ENCODE measurements at places on chromosomes 6 and 20.

GRCh38 chr6:155771822-155772221 is 316.2 kb upstream of the NOX3 start:
- DNase-seq = no peak

DNA sequence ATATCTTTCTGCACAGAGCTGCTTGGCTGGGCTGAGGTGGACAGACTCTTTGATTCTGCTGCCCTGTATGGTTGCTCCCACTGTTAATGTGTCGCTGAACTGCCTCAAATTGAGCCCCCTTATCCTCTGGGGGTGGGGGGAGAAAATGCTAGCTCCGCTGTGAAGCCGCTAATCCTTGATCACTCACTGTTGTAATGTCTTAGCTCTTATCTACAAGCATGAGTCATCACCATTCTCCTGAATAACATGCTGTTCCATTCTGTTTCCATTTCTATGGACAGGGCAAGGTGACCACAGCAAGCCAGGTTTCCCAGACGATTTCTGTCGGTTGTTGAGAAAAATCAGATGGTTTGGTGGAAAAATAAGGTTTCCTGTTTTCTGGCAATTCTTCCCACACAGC is 218.4 kb upstream of the GGTLC1 start:
- DNase-seq = no peak

GRCh38 chr6:55925292-55925691 is 49.9 kb upstream of the BMP5 start:
- DNase-seq = no peak

DNA sequence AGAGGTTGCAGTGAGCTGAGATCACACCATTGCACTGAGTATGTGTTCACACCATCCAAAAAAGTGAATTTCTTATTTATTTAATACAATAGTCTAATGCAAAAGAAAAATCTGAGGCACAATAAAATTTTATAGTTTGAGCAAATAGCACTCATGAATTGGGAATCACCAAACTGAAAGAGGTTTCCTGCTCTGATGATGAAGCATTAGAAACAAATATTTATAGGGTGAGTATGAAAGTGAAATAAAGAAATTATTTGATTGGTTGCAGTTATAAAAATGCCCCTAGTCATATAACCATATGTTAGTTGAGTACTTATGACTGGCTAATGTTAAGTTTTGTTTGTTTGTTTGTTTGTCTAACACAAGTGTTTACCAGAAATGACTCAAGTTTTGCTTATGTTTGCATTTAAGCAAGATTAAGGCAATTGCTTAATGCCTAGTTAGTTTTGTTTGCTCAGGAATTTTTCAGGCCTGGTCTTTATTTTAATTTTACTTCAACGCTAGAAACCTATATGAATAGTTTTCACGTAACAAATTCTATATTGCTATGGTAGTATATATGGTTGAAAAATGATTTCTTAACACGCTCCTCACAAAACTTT is 151.5 kb upstream of the FAM83B start:
- no peak for DNase-seq

DNA sequence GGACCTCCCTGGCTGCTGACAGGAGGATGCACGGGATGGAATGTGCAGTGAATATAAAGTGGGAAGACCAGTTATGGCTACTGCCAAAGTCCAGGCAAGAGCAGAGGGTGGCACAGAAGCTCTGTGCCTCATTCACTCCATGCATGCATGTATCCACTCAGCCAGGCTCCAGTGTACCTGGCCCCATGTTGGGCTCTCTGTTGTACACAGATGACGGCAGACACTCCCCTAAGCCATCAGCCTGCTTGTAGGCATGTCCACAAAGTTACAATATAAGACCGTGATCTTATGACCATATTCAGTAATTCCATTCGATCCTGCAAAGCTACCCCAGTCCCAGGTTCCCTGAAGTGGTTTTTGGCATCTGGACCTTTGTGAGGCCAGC is 116.8 kb downstream of the PREX1 start:
- DNase-seq = no peak

- peak; percentile 42 for DNase-seq
These were observed 1.0 kb downstream of the CCN2 start for GRCh38 chr6:131949909-131950766.

DNA sequence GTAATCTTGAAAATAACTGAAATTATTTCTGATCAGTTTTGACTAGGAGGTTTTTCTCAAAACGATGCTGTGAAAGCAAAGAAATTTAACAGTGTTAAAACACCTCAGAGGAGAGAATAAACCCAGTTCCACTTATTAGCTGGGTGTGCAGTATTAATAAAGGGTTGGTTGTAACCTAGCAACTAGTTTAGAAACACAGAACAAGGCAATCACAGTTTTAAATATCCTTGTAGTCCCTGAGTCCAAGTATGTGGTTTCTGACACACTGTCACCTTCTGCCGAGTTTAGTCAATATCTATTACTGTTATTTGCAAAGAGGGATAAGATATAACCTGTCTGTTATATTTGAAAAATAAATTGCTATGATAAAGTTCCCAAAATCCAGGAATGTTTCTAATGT is 70.2 kb upstream of the INSM1 start:
- DNase-seq = no peak

DNA sequence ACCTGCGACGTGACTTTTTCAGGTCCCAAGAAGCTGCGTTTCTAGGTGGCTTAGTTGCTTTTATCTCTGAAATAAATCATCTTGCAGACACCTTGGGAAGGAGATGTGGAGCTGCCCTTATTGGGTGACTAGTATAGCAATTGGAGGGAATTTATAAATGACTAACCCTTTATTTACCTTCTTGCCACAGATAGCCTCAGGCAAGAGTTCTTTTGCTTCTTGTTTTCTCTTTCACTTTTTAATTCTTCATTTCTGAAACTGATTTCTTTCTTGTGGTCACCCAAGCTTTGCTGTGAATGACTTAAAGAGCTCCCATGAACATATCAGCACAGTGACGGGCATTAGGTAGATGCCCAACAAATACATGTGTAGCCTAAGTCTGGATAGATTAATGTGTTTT is 3.0 kb downstream of the ADGRF4 start:
- no peak for DNase-seq

DNA sequence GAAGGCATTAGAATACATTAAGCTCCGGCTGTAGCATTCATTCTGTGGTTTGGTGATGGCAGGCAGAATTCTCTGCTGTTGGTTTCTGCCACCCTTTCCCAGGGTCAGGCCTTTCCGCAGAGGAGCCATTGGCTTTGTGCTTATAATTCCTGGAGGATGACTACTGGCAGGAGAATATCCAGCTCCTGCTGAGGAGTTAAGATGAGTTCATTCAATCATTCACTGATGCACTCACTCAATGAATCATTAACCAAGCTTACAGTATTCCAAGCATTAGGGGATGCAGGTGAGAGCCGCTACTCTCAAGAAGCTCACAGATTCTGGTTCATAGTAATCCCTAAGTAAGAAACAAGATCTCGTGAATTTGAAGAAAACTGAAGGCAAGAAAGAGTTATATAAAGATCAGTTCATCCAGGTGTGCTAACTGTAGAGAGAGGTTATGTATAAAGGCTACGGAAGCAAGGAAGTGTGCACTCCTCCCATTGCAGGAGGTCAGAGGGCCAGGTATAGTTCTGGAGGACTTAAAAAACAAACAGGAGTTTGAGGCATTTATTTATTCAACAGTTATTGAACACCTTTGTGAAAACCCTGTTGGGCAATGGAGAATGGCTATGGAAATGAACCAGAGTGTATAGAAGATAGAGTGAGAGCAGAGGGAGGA is 75.5 kb downstream of the HMGN3 start:
- no peak for DNase-seq

GRCh38 chr6:156943166-156943565 is 166.0 kb downstream of the ARID1B start:
- DNase-seq = no peak

DNA sequence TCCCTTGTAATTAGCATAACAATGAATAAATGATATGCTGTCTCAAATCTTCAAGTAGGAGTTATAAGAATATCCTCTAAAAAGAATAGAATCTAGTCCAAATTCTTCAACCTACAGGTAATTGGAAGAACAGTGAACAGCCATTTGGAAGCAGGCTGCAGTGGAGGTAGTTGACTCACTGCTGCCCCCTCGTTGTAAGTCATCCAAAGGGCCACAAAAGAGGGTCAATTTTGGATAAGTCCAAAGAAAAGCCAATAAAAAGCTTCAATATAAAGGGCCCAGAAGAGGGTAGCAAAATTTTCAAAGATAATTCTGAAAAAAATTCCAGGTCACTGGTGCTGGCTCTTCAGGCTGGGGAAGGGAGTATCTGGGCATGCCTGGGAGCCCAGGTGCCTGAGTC is 60.8 kb upstream of the SSTR4 start:
- no peak for DNase-seq

GRCh38 chr20:17816804-17817587 is 117.2 kb downstream of the BANF2 start:
- DNase-seq = no peak

- DNase-seq = peak; percentile 64
These were observed 180.8 kb upstream of the CST7 start for GRCh38 chr20:24768201-24768636.

- no peak for DNase-seq
These were observed 975 bp downstream of the BMP7 start for GRCh38 chr20:57265336-57265996.

DNA sequence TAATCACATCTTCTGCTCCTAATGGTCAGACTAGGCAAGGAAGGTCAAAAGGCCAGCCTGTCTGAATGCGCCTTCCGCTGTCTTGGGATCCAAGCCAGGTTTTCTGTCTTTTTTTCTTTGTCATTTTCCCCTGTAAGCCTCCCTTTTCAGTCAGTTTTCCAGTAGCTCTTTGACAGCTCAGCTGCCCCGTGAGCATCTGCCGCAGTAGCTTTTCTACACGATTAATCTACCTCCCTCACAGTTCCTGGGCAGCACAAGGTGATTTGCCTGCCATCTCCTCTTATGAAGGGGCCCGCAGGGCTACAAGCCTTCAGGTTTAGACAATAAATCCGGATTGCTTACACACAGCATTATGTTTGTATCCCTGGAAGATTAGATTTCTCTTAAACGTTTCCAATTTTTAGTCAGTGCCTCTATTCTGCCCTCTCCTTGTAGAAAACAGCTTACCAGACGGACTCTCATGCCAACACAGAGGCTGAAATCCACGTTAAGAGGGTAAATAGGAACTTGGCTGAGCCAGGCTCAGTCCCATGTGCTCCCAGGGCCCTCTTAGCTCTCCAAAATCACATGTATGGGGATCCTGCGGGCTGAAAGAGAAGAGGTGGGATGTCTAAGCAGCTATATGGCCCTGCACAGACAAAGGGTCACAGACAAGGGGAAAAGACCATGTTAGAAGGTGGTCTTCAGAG is 77.2 kb downstream of the LY86 start:
- DNase-seq = no peak

GRCh38 chr6:165184192-165184979 is 125.0 kb downstream of the C6orf118 start:
- no peak for DNase-seq

DNA sequence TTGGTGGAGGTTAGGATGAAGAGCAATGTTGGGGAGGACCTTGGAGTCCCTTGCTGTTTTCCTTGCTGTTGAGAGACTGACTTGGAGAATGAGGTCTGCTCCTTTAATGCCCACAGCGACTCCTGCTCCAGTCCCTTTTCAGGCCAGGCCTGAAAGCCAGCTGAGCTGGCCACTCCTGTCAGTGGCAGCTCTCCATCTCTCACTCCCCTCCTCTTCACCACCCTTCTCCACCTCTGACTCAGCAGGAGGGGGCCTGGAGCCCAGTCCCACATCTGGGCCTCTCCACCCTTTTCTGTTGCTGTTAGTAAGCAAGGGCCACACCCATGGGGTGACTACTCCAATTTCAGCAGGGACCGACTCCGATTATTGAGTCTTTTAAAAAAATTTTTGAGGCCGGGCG is 2.2 kb downstream of the SNX21 start:
- no peak for DNase-seq

DNA sequence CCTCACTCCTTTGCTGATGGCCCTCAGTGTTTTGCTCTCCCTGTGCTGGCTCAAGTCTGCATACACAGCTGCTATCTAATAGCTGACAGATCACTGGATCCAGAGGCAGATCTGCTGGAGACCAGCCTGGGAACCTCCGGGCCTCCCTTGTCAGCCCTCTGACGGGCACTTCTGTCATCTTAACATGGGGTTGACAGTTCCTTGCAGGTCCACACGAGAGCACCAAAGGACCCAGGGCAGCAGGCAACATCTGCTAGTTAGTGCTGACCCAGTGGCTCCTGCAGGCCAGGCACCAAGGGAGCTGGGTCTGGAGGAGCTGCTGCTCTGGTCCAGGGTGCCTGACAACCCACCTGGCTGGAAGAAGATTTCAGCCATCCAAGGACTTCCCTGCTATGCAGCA is 208.1 kb downstream of the UST start:
- no peak for DNase-seq

GRCh38 chr20:11170565-11170964 is 496.8 kb upstream of the JAG1 start:
- no peak for DNase-seq

DNA sequence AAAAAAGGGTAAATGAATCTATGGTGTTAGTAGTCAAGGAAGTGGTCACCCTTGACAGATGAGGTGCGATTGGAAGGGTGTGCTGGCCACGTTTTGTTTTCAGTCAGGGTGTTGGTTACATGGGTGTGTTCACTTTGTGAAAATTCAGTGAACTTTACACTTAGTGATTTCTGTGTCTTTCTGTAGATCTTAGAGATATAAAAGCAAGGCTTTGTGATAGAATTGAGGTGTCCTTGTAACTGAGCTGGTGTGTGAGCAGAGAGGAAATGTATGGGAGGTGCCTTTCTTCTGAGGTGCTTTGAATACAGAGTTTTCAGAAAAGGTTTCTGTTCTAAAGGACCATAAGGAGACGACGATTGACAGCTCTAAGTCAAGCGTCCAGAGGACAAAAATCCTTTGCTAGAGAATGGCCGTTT is 90.5 kb downstream of the SAMD3 start:
- no peak for DNase-seq

DNA sequence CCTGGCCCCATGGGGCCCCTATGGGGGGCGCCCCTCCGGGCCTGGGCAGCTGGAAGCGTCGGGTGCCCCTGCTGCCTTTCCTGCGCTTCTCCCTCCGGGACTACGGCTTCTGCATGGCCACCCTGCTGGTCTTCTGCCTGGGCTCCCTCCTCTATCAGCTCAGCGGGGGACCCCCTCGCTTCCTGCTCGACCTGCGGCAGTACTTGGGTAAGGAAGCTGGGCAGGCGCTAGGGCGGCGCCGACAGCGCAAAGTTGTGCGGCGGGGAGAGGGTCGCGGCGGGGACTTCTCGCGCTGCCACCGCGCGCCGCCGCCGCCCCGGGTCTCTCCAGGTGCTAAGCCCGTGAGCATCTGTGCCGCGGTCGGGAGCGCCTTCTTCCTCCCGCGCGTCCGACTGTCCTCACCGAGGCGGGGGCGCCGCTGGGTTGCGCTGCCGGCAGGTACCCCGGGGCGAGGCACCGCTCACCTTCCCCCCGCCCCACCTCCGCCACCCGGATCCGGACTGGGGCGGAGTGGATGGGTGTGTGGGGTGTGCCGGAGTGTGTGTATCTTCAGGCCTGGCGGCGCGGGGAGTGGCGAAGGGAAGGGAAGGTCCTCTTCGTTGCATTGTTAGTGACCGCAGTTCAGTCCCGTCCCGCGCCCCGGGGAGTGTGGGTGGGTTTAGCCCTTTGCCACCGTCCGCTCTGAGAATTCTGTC is 788 bp downstream of the UST start:
- peak; percentile 6 for DNase-seq
